ENCODE measurements at places on chromosomes 5 and 9.
A peak's percentile ranks its signal among the peaks of the same experiment; 100 is the strongest.

GRCh38 chr9:37220971-37221370 is 100.6 kb downstream of the ZCCHC7 start:
- no peak for DNase-seq

DNA sequence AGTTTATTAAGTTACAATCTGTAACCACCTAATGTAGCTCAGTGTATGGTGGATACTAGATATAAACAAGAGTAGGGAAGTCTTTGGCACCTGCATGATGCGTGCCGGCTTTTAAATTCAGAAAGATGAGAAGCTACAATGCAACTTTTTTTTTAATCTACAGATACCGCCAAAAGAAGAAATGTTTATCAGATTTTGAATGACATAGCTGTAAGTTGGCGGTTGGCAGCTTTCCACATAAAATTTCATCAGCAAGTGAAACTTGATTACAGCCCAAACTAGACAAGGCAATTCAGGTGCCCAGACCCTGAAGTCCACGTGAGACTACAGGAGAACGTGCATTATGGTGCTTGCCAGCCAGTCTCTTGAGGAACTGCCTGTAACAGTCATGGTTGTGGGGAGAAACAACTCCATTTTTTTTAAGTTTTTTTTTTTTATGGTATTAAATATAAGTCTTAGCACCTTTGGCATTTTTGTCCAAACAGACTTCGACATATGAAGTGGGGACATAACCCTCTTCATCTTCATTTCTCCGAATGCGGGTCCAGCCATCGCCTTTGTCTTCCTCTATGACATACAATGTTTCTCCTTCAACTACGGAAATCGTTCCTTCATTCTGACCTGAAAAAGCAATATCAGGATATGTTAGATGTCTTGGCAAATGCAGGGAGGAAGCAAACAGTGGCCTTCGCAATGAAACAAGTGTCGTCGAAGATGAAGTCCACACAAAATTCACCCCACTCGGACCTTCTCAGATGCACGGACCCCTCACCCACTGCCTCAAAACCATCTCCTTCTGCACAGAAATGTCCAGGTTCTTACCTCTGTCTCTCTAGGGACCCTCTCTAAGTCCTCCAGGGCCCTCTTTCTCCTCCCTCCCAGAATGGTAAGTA is 60.4 kb downstream of the USP20 start:
- DNase-seq = peak; percentile 58

DNA sequence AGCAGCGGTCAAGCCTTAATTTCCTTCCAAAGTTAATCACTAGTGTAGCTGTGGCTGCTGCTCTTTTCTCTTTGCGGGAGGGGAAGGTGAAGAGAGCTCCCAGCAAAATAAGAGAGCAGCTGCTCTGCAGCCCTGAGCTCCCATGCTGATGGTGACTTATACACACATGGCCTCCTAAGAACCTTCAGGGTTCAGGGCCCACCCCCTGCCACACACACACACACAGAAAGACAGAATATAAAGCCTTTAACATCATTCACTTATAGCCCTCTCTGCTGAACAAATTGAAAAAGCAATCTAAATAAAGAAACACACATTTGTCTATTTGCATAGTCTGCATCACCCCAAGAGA is 43.6 kb downstream of the GAS1 start:
- no peak for DNase-seq

DNA sequence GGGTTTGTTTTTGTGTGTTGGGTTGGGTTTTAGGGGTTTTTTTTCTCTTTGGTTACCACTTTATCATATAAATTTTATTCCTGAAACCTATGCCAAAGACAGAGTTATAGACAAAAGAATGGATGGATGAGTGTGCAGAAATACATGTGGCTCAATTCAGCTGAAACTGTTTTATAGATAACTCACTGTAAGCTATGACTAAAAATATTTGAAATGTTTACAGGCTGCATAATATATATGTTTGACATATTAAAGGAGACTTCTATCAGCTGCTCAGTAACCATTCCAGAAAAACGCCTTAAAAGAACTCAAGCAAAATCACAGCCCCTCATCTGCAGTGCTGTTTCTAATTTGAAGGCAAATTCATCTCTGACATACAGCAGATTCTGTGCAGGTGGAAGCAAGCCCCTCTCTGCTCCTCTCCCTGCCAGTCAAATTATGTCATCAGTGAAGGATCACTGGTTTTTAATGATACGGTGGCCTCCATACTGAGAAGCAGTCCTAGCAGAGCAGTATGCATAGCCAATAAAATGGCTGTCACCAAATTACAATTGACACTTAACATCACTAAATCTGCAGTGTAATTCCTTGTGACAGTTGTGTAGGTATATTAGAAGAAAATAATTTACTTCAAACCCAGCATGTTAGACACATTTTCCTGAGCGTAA is 301.6 kb downstream of the NR2F1-AS1 start:
- no peak for DNase-seq

DNA sequence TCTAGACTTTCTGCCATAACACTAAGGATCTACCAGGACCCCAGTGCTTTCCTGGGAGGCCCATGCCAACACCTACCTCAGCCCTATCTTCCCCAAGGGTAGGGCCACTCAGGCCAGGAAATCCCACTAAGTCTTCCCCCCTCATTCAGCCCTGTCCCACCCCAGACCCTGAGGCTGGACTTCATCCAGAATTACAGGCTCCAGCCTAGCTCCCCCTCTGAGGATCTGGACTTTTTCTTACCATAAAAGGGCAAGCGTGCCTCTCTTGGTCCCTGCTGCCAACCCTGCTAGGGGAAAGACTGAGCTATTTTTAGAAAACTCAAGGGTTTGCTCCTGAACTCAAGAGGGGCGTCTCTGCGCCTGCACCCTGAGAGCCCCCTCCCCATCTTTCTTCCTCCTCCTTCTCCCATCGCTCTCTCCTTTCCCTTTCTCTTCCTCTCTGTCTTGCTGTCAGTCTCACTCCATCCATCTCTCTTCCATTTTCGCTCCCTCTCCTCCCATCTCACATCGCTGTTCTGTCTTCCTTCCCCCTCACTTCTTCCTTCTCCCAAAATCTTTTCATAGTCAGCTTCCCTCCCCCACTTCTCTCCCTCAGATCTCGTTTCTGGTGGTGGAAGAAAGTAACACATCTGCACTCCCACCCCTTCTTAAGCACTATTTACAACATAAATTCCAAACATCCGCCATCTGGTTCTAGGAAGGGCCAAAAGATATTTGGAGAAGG is 38.1 kb upstream of the IL17B start:
- DNase-seq = no peak

- no peak for DNase-seq
Measured at GRCh38 chr9:87676976-87677775, 48.7 kb upstream of the CTSL start.

- DNase-seq = no peak
Measured at GRCh38 chr5:179969110-179969509, 61.4 kb upstream of the TBC1D9B start.

DNA sequence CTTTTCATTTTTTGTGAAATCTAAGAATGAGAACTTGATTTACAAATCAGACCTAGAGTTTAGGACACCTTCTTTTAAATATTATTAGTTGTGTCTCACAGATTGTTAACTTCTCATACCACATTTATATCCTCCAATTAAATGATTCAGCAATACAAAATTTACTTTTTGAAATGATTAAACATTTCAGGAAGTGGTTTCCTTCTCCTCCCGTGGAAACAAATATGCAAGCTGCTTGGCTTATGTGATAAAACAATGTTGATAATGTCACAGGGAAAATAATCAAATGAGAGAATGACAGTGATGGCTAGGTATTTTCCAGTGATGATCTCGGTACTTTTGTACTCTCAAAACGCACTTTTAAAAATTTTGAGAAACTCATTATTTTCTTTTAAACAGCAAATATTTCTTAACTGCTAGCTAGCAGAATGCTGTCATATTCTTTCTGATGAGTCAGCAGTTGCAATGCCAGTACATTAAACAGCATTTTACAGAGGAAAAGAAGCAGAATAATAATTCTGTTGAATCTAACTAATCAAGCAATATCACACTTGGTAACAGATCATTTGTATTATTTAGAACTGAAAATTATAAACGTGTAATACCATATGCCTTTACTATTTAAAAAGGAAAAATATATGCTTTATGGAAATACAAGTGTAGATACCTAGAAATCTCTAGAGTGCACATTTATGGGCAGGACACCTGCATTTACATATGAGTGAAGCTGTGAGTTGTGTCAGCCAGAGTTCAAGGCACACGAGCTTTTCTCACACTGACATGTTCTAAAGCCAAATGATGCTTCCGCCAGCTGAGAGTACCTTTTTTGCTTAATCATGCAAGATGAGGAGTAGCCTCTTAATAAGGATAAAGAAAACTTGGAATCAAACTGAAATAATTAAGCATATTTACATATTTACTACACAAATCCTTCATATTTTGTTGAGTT is 53.6 kb upstream of the CDH18 start:
- no peak for DNase-seq

- no peak for DNase-seq
Measured at GRCh38 chr5:169914766-169915165, 65.5 kb downstream of the INSYN2B start.

DNA sequence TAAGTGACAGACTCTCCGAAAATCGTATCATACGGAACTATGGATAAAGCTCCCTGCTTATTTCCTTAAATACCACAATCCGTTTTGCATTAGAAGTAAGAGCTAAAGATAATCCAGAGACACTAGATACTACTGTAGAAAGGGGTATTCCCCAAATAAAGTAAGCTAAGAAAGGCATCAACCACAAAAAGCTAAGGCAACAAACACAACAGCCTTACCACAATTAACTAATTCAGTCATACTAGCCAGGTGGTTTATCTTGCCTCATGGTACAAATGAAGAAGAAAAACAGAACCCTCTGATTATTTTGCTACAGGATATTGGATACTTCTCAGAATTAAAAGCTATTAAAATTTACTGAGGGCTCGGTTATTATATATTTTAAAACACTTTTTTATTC is 14.1 kb downstream of the ERP44 start:
- peak; percentile 38 for DNase-seq

DNA sequence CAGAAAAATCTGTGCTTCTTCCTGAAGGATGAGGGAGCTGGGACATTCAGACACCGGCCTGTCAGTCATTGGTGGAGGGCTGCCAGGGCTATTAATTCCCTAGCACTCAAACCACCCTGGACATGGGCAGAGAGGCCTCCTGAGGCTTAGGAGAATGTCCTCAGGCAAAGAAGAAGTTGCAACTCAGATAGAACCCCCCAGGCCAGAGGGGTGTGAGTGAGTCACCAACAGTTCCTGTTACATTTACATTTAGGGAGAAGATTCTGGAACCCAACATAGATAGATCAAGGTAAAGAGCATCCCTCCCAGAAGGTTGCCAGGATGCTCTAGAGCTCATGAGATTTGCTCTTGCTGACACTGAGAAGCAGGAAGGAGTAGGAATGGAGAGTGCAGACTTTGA is 29.2 kb upstream of the SYK start:
- DNase-seq = no peak

- peak; percentile 51 for DNase-seq
Measured at GRCh38 chr5:87340716-87341115, 72.0 kb downstream of the CCNH start.

DNA sequence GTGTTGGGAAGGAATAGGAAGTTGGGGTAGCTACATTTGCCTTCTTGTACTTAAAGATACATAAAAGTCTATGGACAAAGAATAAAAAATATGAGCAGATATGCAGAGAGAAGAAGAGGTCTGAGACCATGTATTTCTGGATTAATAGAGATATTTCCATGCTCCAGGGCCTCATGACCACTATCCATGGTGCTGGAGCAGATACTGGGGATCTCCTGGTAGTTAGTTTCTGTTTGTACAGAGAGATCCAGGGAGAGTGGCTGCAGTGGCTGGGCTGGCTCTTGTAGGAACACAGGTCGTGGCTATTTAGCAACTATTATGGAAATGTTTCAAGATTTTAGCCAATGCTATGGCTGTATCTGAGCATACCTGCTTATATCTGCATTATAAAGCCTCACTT is 184.2 kb upstream of the TMEM161B start:
- no peak for DNase-seq

- no peak for DNase-seq
Measured at GRCh38 chr5:38790891-38791290, 54.9 kb upstream of the OSMR start.

GRCh38 chr5:99815-100214 is 7.8 kb downstream of the PLEKHG4B start:
- DNase-seq = no peak

DNA sequence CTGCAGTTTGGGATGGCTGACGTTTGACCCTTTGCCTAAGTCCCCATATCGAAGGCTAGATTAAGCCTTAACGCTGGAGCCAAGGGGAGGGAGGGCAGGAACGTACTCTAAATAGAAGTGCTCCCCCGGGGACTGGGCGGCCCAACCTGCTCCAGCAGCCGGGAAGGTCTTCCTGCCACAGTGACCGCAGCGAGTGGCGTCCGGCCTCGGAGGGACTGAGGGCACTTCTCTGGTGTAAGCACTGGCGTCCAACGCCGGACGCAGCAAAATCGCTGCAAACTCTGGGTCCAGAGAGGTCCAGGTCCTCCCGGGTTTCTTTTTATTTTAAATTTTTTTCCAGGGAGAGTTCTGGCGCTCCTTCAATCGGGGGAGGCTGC is 505 bp upstream of the ACER2 start:
- no peak for DNase-seq

- DNase-seq = no peak
Measured at GRCh38 chr9:133691626-133692363, 46.4 kb downstream of the SARDH start.

GRCh38 chr5:175377816-175378215 is 66.2 kb downstream of the DRD1 start:
- DNase-seq = no peak

GRCh38 chr5:113264046-113264445 is 170.7 kb downstream of the TSSK1B start:
- DNase-seq = no peak

DNA sequence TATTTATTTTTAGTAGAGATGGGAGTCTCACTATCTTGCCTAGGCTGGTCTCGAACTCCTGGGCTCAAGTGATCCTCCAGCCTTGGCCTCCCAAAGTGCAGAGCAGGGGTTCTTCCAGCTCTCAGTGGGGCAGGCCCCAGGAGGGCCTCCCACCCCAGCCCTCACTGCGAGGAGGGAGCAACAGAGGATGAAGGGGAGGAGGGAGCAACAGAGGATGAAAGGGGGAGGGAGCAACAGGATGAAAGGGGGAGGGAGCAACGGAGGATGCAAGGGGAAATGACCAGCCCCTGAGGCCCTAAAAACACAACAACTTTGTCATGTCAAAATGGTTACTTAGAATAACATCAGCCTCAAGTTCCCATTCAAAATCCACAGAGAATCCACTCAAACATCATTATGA is 10.0 kb downstream of the TRIM14 start:
- DNase-seq = no peak

DNA sequence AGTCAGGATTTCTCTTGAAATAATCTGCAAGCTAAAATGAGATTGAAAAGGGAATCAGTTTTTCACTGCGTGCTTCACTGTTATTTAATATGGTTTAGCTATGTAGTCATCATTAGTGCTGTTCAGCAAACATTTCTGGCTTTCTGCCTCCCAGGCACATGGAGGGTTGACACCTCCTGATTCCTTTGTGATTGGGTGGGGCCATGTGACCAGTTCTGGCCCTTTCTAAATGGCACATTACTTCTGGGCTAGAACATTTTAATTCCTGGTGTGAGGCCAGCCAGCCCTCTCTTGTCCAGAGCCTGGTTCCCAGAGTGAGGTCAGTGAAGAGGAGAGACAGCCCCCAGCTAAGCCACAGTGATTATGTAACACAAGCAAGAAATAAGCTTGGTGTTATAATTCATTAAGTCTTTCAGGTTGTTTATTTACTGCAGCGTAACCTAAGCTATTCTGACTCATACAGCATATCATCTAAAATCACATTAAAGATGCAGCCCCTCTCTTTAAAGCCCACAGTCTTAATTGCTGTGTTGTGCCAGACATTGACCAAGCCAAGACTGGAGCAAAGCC is 17.4 kb upstream of the ARSI start:
- DNase-seq = no peak

GRCh38 chr5:9239626-9240025 is 306.2 kb downstream of the SEMA5A start:
- no peak for DNase-seq

Data from CD4-positive, alpha-beta T cell treated with Interleukin-12 subunit alpha and Interleukin-12 subunit beta, for 1 hour (primary cell).